ENCODE measurements at places on chromosomes 16 and 17.
A peak's percentile ranks its signal among the peaks of the same experiment; 100 is the strongest.

DNA sequence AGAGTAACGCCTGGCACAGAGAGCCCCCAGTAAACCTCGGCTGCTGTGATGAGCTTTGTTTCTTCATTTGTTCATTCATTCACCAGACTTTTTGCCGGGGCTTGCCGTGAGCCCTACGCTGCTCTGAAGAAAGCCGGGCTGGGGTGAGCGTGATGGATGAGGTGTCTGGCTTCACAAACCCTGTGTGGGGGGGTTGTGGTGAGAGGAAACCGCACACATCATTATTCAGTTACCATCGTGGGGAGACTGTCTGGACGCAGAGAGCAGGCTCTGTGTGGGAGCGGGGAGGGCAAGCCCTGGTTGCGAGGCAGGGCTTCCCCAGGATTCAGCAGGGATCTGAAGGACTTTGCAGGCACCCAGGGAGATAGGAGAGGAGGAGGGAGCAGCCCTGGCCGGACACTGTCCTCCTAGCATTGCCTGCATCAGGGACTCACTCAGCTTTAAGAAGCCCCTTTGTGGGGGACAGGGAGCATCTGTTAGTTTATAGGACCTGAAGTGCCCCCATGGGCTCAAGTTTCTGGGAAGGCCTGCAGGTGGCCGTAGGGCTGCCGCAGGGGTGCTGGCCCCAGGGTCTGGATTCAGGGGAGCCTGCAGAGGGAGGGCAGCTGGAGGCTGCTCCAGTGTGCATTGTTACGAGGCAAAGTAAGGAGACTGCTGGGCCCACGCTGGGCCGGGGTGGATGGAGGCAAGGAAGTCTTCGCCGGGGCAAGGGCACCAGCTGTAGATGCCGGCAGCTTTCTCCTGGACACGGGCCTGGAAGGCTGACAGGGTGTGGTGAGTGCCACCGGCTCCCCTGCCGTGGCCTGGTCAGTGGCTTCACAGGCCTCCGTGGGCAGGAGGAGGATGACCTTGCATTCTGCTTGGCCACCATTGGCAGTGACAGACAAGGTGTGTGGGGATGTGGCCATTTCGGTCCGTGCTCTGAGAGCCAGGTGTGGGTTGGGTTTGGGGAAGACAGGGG lies 334.5 kb downstream of the SEC14L1 start:
- DNase-seq, result no peak

DNA sequence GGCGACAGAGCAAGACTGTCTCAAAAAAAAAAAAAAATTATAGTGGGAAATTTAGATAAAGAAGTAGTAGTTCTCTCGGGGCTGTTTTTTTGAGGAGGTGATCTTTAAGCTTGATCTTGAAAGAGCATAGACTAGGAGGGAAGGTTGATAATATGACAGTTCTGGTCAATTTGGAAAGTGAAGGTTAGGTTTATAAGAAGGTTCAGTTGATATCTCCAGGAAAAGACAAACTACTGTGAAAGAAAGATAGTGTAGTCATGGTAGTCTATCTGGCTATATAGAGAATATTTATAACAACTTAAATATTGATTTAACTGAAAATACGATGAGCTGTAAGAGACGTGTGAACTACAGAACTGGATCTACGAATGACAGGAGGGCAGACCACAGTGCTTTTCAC lies 3.1 kb downstream of the ATF7IP2 start:
- no peak for DNase-seq

GRCh38 chr16:82405736-82406135 lies 221.0 kb upstream of the CDH13 start:
- DNase-seq, result no peak

- no peak for DNase-seq
These were observed 28.0 kb downstream of the ARHGAP23 start for GRCh38 chr17:38456031-38456815.

DNA sequence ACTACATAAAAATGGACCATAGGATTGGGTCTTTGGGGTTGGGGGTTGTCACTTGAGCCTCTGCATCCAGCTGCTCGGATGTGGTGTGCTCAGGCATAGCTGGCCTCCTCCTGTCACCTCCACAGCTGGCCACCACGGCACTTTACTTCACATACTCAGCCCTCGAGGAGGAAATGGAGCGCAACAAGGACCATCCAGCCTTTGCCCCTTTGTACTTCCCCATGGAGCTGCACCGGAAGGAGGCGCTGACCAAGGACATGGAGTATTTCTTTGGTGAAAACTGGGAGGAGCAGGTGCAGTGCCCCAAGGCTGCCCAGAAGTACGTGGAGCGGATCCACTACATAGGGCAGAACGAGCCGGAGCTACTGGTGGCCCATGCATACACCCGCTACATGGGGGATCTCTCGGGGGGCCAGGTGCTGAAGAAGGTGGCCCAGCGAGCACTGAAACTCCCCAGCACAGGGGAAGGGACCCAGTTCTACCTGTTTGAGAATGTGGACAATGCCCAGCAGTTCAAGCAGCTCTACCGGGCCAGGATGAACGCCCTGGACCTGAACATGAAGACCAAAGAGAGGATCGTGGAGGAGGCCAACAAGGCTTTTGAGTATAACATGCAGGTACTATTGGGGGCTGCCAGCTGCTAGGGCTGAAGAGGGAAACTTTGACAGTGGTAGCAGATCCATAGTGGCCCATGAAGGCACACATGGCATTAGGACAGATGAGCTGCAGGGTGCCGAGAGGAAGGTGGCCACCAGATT lies 30.8 kb downstream of the CDIP1 start:
- DNase-seq, result no peak

GRCh38 chr16:86314402-86315025 lies 195.8 kb upstream of the FOXF1 start:
- DNase-seq, result no peak

GRCh38 chr17:58487589-58488427 lies at the start of gene HSF5:
HSF5 (minus strand) TSS chr17:58488408; CDS start chr17:58488274, 134 bp downstream.
- no peak for DNase-seq

- no peak for DNase-seq
These were observed 17.3 kb upstream of the PSMC5 start for GRCh38 chr17:63809970-63810369.

DNA sequence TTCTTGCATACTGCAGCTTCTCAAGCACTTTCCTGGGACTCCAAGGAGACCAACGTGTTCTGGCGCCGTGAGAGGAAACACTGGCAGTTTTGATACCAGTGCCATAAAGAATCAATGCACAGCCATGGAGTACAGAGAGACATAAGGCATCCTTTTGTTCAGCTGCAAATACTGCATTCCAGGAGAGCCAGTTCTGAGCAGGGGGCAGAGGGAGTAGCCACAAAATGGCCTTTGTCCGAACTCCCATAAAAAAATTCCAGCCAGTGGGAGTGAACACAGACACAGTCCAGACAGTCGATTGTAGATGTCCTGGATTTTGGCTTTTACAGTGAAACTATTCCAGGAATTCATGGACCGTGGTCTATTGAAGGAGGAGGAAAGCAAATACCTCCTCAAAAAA lies 36.2 kb upstream of the TEKT3 start:
- peak; percentile 86 for DNase-seq

DNA sequence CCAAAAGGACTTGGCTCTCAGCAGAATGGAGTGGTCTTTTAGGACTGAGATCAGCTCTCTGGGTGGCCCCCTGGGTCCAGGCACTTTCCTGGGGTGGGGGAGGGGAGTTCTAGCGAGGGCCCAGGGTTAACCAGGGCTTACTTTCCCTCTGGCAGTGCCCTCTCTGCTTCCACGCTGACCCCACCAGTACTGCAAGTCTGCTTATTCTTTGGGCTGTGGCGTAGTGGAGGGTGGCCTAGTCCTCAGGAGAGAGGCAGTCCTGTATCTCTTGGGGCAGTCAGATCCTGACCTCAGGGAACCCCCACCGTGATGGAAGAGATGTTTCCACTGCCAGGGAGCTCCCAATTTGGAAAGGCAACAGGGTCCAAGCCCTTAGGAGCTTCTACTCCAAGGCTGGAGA lies 79.4 kb downstream of the CCDC182 start:
- no peak for DNase-seq

- no peak for DNase-seq
These were observed at the start of gene SLC5A2 for GRCh38 chr16:31483081-31483480. SLC5A2 (plus strand) TSS chr16:31483123; CDS start chr16:31483137, 14 bp downstream.

- no peak for DNase-seq
These were observed 99.3 kb upstream of the TNRC6C start for GRCh38 chr17:77859035-77859810.

DNA sequence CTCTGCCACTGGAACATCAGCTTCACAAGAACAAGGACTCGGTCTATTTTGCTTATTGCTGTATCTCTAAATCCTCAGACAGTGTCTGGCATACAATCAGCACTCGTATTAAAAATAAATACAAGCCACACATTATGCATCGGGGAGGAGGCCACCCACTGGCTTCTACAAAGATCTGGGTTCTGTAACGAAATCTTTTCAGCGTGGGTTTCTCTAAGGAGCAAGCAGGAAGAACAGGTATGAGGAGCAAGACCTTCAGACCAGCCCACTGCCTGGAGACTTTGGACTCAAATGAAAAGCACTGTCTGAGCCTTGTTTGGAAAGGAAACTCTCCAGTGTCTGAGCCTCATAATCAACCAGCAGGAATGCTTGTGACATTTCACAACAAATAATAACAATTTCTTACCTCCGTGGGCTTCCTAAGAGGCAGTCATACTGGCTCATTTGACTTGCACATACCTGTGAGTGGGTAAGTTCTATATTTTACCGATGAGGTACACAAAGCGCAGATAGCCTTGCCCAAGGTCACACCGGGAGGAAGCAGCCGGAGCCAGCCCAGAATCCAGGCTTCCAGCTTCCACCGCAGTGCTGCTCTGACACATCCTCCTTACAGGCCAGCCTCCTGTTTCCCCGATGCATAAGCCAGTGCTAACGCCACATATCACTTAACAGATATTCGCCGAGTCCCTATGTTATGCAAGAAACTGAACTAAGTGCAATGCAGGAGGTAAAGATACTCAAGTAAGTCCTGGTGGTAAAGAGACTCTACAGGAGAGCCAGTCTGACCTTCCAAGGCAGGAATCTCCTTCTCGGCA lies 118.6 kb upstream of the TNRC6C start:
- no peak for DNase-seq

GRCh38 chr17:55172612-55173011 lies 92.1 kb upstream of the HLF start:
- DNase-seq, result no peak

DNA sequence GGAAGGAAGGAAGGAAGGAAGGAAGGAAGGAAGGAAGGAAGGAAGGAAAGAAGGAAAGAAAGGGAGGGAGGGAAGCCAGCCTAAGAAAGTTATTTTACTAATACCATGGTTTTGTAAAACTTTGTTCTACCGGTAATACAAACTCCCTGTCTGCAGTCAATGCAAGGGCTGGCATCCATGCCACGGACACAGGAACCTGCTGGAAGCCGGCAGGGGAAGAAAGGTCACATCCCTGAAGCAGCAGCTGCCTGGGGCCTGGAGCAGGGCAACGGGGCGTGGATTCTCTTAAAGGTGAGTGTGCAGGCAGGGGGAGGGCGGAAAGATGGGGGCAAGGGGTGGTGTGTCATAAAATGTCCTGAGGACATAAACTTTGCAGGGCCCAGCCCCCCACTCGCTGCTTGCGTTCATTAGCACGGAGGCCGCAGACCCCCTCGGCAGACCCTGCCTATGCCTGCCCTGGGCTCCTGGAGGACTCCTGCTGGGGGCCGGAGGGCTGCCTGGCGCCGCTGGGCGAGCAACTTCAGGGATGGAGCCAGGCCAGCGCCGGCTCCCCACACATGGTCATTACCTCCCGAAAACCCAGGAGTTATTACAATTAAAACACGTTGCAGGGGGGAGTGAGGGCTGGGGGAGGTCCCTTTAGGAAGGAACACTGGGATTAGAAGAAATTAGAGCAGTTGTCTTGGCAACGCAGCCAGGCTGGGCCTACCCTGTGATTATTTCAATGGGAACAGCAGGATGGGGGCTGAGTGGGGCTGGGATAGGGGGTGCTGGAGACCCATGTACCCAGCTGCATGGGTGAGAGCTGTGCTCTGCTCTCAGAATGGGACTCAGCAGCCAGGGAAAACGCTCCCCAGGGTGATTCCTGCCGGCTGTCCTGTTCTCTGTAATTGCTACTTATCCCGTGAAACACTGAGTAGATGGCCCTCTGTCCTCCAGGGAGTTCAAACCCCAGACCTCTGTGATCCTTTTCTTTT lies 257.9 kb downstream of the SOX9 start:
- peak; percentile 25 for DNase-seq

DNA sequence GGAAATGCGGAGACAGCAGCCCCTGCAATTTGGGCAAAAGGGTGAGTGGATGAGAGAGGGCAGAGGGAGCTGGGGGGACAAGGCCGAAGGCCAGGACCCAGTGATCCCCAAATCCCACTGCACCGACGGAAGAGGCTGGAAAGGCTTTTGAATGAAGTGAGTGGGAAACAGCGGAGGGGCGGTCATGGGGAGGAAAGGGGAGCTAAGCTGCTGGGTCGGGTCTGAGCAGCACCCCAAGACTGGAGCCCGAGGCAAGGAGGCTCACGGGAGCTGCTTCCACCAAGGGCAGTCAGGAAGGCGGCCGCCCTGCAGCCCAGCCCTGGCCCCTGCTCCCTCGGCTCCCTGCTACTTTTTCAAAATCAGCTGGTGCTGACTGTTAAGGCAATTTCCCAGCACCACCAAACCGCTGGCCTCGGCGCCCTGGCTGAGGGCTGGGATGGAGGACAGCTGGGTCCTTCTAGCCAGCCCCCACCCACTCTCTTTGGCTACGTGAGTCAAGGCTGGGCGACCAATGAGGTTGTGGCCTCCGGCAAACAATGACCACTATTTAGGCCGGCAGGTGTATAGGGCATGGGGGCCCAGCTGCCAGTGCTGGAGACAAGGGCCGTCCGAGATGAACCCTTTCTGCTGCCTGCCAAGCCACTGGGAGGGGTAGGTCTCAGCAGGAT lies 507 bp downstream of the SERPINF1 start:
- no peak for DNase-seq

DNA sequence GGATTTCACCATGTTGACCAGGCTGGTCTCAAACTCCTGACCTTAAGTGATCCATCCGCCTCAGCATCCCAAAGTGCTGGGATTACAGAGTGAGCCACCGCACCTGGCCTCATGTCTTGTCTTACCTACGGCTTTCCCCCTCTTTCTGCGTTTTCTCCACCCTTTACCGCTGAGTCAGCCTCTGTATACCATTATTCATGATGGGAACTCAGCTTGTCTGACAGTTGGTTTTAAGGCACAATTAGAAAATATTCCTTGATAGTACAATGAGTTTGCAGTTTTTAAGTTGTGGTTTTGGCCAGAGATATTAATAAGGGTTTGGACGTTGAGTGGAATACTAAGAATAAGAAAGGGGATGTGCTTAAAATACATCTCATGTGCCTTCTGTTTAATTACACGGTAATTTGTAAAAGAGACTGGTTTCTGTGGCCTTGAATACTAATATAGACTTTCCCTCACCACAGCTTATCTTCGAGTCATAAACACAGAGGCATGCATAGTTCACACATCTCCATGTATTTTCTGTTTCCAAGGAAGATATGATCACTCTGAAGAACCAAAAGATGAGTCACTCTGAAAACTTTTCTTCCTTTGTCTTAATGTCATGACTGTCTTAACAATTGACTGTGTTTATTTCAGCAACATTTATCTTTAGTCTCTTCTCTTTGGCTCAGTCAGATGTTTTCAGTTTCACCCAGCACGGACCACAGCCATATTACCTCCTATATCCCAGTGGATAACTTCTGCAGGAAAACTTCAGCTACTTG lies 54.4 kb downstream of the PITPNC1 start:
- no peak for DNase-seq

- no peak for DNase-seq
These were observed 25.3 kb upstream of the TMEM101 start for GRCh38 chr17:44039829-44040635.

Data from putamen (tissue), 1 donor.